Retina (tissue), 1 donor: ENCODE measurements at places on chromosomes 3 and 15.

DNA sequence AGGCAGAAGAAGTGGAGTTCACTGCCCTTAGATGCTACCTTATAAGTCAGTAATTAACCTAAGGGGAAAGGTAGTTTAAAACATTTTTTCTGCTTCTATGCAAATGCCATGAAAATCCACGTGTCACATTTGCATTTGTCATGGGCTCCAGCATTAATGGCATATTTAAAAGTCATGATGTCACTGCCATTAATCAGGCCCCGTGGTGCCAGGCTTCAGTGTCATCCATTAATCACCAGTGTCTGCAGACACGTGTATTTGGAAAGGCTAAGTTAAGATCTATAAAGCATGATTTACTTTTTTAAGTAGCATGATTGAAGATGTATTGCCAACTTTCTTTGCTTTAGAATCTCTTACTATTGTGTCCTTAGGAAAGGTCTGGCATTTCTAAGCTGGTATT, 857.8 kb downstream of the TUSC7 start:
- no peak for DNase-seq

GRCh38 chr3:47347217-47347801, 33.5 kb upstream of the PTPN23 start:
- no peak for DNase-seq

DNA sequence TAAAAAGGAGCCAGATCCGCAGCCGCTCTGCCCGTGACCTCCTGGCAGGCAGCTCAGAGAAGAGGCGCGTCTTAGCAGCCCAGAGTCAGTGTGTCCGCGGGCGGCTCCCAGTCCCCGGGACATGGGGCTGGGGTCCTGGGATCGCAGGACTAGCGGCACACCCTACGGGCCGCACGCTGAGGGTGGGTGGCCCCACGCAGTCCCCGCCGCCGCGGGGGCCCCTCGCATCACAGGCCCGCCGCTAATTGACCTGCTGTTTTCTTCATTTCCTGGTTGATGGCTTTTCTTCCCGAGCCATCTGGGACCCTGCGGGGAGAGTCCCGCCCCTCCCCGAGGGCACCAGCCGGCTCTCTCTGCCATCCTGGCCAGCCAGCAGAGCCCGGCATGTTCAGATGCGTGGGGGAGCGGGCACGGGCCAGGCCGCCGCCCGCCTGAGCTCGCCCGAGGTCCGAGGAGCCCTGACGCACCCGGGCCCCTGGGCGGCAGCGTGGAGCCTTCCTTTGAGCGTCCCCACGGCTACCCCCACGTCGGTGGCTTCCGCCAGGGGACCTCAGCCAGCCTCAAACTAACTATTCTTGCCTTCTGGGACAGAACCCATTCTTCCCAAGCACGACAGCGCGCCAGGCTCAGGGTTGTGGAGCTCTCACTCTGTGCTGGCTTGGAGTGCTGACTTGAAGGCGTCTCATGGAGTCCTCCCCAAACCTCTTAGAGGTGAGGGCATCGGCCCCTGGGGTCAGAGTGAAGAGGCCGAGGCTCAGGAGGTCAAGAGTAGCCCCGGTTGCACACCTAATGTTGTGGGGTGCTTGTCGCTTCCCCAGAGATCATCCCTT, 34.6 kb upstream of the CACNA2D3 start:
- DNase-seq, result peak; percentile 83

GRCh38 chr15:64807051-64807749, 18.2 kb downstream of the PIF1 start:
- DNase-seq, result no peak

DNA sequence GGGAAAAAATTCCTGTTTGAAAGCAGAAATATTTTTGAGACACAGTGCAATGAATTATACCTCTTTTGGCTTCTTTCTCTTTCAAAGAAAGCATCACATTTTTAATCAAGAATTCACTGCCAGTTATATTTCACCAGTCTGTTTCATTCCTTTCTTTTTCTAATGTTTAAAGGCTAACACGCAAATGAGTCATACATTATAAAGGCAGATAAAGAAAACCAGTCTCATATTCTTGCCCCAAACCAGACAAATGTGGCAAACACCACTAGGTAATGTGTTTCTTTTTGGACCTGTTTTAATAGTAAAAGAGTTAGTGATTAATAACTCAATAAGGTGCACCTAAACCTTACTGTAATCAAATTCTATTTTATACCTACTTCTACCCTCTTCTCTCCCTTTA, 83.8 kb downstream of the PLOD2 start:
- no peak for DNase-seq

DNA sequence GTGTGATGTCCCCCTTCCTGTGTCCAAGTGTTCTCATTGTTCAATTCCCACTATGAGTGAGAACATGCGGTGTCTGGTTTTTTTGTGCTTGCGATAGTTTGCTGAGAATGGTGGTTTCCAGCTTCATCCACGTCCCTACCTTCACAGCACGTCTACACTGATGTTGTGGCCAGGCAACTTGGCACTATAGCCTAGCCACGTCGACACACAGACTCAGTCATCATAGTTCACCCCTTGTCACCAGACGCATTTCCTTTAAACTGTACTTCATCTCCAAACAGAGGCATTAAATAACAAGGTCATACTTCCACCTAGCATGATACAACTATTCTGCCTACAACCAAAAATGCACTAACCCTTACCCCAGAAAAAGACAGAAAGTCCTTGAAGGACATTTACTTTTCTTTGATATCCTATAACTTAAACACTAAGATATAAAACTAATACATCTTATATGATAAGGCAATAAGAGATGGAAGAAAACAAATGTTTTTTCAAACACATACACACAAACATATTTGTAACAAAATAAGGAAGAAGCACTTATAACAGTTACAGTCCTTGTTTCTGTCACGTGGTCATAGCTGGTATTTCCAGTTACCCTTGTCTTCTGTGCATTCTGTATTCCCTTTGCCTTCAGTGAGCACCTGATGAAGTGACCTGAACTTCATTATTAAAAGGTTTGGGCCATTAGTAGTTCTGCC, 121.4 kb downstream of the KLF13 start:
- no peak for DNase-seq

DNA sequence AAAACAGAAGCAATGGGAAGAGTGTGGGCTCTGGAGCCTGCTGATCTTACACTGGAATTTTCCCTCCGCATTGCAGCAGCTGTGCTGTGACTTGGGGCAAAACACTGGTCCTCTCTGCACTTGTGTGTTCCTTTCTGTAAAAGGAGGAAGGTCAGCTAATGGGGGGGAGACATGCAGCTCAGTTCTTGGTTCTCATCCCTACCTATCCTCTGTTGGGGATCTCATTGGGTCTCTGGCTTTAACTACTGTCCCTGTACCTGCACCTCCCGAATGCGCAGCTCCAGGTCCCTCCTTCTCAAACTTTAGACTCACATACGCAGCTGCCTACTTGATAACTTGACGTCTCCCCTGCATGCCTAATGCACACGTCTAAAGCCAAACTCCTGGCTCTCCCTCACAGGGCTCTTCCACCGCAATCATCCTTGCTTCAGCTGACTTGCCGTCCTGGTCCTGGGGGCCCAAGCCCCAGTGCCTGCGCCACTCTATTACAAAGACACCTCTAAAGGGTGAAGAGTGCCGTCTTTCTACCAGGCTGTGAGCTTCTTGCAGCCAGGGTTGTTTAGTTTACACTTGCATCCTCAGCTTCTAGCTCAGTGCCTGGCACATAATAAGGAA, 5.9 kb upstream of the TMEM44 start:
- DNase-seq, result no peak

DNA sequence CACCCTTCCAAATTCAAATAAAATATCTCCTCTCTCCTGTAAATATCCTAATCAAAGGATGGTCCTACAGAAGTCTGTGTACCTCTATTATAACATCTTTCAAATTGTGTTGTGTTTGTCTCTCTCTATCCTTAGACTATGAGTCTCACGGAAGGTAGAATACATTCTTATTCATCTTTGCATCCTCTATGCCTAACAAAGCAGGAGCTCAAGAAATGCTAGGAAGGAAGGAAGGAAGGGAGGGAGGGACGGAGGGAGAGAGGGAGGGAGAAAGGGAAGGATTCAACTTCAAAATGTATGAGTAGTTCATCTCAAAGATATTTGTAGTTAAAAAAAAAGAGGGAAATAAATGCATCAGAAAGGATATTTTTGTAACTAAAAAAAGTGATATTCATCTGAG, 150.0 kb downstream of the RTP4 start:
- DNase-seq, result no peak

GRCh38 chr15:32886459-32886858, 168.7 kb downstream of the GREM1 start:
- no peak for DNase-seq

DNA sequence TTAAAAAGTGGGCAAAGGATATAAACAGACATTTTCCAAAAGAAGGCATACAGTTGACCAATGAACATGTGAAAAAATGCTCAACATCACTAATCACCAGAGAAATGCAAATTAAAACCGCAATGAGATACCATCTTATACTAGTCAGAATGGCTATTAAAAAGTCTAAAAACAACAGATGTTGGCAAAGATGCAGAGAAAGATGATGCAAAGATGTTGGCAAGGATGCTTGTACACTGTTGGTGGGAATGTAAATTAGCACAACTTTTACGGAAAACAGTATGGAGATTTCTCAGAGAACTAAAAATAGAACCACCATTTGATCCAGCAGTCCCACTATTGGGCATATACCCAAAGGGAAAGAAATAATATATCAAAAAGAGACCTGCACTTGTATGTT, 53.5 kb downstream of the TLNRD1 start:
- no peak for DNase-seq

GRCh38 chr3:53890726-53891475, 758 bp downstream of the SELENOK start:
- DNase-seq, result no peak

DNA sequence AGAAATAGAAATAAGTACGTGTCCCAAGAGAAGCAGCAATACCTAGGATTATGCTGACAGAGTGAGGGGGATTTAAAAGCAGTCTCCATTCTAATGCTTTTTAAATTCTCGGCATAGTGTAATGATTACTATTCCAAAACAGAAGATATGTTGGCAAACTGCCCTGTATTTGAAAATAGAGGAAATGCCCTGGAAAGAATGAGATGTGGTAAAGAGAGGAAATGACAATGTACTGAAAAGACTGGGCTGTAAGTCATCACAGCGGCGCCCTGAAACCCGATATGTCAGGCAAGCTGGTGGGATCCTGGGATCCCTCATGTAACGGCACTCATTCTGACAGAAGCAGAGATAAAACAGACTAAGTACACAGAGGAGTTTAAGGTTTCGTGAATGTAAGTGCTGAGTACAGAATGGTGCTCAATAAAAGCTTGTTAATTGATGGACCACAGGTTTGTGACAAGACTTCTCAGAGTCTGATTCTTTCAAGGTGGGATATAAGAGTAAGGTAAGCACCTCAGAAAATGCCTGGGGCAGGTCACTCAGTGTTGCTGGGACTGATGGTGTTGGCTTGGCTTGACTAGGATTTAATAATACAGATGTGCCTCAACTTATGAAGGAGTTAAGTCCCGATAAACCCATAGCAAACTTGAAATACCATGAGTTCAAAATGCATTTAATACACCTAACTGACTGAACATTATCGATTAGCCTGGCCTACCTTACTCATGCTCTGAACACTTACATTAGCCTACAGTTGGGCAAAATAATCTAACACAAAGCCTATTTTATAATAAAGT, 91.4 kb downstream of the NFKBIZ start:
- DNase-seq, result no peak

- DNase-seq, result no peak
Measured at GRCh38 chr3:120909602-120909878, 1.5 kb downstream of the STXBP5L start.

- no peak for DNase-seq
Measured at GRCh38 chr15:94259863-94260262, 28.5 kb downstream of the MCTP2 start.

DNA sequence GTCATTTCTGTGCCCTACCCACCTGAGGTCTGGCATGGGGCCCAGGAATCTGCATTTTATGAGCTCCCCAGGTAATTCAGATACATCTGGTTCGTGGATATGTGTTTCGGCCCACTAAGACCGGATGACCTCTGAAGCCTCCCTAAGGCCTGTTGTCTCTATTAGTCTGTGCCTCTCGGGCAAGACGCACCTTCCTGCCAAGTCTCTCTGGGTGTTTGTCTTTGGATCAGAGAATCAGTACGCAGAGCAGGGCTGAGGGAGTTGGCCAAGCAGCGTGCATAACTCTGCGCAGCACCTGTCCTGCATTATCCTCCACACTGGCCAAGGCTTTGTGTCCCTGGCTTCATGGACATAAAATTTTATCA, 181.0 kb downstream of the THSD4 start:
- no peak for DNase-seq

GRCh38 chr3:114508976-114509375, 215.1 kb downstream of the TIGIT start:
- no peak for DNase-seq

DNA sequence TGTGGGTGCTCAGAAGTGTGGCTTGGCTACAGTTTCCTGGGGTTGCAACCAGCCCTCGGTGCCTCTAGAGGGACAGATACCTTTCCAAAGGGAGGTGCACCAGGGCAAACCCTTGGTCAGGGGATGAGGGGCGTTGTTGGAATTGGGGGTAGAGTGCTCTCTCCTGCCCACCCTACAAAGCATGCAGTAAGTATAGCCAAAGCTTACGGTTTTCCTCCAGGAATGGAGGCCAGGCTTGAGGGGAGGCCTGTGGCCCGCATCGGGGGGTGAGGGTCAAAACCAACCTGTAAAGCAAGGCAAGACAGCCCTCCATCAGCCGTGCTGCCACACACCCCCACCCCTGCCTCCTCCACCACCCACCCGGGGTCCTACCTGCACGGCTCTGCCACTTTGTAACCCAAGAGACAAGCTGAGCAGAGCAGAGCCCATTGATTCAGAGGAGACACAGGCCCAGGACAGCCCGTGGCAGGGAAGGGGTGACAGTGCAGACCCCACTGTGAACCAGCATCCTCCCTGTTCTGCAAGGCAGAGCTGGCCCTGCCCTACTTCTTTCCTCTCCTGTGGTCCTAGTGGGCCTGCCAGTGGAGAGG, 41.5 kb downstream of the TLE3 start:
- no peak for DNase-seq

DNA sequence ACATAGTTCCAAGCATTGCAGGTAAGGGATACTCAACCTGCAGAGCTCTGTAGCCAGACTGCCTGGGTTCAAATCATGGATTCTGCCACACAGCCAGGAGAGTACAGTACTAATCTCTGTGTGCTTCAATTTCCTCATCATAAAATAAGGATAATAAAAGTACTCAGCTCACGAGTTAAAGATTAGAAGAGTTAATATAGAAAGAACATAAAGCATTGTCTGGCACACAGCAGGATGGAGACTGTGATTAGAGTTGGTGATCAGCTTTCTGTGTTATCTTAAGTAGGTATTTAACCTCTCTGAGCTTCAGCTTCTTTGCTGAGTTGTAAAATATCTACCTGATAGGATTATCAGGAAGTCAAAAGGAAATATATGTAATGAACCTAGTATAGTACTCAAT, 2.7 kb downstream of the CEP70 start:
- DNase-seq, result no peak

GRCh38 chr3:12999147-13000140, 73.8 kb downstream of the IQSEC1 start:
- no peak for DNase-seq
